Epithelial cell of umbilical artery (primary cell): ENCODE measurements at places on chromosomes 6 and 20. TPM values are rescaled to one million over a fixed set of nuclear protein-coding genes. Genes with fewer than 3 reads are reported as not detected.

The FAM110A gene
- total RNA-seq: 2.3 and 3.3 TPM in 2 replicates

The ESR1 gene
- 0.30 TPM in 1 of 2 replicates, not detected in the other for total RNA-seq

The MUC22 gene
- total RNA-seq: not detected in 2 replicates

The RAB44 gene
- total RNA-seq: not detected in 2 replicates

The LIME1 gene
- 1.3 and 4.3 TPM in 2 replicates for total RNA-seq

The SLC22A16 gene
- total RNA-seq: not detected in 2 replicates

The MYLK4 gene
- 0.15 and 0.32 TPM in 2 replicates for total RNA-seq

The MAS1L gene
- total RNA-seq: not detected in 2 replicates

The SPINT3 gene
- not detected in 2 replicates for total RNA-seq

The VARS1 gene
- 50.3 and 57.1 TPM in 2 replicates for total RNA-seq

The GPR63 gene
- under 0.01 TPM in 1 of 2 replicates, not detected in the other for total RNA-seq

The TMEM14B gene
- 82.8 and 106 TPM in 2 replicates for total RNA-seq

The POM121L2 gene
- total RNA-seq: not detected in 2 replicates

The TCP11 gene
- total RNA-seq: under 0.01 TPM in 1 of 2 replicates, not detected in the other

The CNR1 gene
- total RNA-seq: not detected in 2 replicates

The MEP1A gene
- not detected in 2 replicates for total RNA-seq

The FRMD1 gene
- total RNA-seq: under 0.01 TPM in 1 of 2 replicates, not detected in the other

The ZNF334 gene
- under 0.01 and 1.7 TPM in 2 replicates for total RNA-seq

The KHDC1L gene
- not detected in 2 replicates for total RNA-seq

The RAD21L1 gene
- total RNA-seq: 0.15 TPM in 1 of 2 replicates, not detected in the other

The OR2H1 gene
- not detected in 2 replicates for total RNA-seq

The ULBP1 gene
- under 0.01 and 0.46 TPM in 2 replicates for total RNA-seq

The PPP1R16B gene
- 54.9 and 72.4 TPM in 2 replicates for total RNA-seq

The ASIP gene
- not detected in 2 replicates for total RNA-seq

The OSTM1 gene
- 13.0 and 145 TPM in 2 replicates for total RNA-seq

The PACSIN1 gene
- not detected in 2 replicates for total RNA-seq

The OXT gene
- not detected in 2 replicates for total RNA-seq

The HEY2 gene
- 10.5 and 15.3 TPM in 2 replicates for total RNA-seq

The C20orf173 gene
- total RNA-seq: not detected in 2 replicates
